EL (cell line): ENCODE measurements at places on chromosomes 7 and 10.
A peak's percentile ranks its signal among the peaks of the same experiment; 100 is the strongest.

GRCh38 chr10:114306116-114306973 is 67.3 kb downstream of the VWA2 start:
- peak; percentile 98 for DNase-seq

DNA sequence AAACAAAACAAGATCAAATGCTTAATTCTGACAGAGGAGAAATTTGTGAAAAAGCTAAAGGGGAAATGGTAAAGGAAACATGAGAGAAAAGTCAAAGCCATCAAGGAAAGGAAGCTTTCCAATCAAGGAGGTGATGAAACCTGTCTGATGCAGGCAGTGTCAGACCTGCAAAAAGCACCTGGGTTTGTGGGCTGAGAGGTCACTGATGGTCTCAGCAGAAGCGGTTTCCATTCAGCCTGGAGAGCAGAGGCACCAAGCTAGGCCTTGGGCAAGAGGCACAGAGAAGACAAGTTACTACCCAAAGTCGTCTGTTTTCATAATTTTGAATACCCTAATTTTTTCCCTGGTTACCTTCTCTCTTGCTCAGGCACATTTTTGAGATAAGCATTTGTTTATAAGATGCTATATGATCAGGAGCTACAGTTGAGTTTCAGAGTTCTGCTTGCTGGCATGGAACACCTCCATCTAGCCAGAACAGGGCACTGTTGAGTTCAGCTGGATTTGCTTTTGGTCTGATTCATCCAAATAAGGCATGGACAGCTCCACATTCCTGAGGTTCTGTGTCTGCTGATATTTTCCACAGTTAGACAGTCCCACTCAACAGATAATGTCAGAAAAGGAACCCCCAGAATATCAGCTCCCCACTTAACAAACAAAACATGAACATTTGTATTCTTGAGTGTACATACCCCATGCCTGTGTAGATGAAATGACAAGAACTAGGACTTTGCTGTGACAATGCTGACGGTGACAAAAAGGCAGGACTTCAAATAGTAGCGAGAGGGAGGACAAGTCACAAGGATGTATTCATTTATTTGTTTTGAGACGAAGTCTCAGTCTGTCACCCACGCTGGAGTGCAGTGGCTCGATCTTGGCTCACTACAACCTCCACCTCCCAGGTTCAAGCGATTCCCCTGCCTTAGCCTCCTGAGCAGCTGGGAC is 4.9 kb upstream of the PPIA start:
- DNase-seq = peak; percentile 53

DNA sequence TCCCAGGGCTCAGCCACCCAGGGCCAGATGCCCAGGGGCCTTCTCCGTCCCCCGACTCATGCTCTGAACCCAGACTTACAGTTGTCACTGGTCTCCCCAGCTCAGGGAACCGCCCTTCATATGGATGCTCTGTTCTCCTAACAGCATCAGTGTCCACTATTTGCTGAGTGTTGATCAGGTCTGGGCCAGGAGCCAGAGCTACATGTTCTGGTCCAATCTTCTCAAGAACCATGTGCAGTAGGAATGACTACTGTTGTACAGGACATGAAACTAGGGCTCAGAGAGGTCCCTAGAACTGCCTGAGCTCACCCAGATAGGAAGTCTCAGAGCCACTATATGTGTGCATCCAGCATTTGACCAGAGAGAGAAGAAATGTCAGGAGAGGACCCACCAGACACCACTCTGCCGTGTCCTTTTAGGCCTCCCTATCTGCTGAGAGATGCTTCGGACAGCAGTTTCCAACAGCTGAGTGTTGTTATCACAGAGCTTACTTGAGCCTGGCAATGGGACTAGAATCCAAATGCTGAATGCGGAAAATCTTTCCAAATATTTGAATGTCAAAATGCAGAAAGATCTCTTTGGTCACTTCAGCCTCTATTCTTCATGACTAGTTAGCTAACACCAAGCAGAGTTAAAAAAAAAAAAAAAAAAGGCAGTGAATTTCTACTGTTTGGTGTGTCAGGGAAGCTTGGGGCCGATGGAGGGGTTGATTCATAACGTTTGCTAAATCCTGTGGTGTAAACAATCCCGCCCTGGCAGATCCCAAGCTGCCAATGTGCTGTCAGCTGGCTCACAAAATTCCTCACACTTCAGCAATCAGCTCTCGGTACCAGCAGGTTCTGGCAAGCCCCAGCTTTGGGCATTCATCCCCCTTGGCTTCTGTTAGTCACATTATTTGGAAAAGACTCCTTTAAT is 246.1 kb downstream of the TNS3 start:
- peak; percentile 52 for DNase-seq

- peak; percentile 3 for DNase-seq
These were observed 64.9 kb downstream of the LCOR start for GRCh38 chr10:96896884-96897589.

- no peak for DNase-seq
These were observed 319.7 kb upstream of the POM121L12 start for GRCh38 chr7:52715701-52716100.
